LoVo (cell line): ENCODE measurements at places on chromosomes 12 and 14.
A peak's percentile ranks its signal among the peaks of the same experiment; 100 is the strongest.

GRCh38 chr14:65184032-65184764, 81.9 kb upstream of the MAX start:
- no peak for DNase-seq

- DNase-seq, result no peak
These were observed 42.9 kb upstream of the EEA1 start for GRCh38 chr12:92971859-92972524.

DNA sequence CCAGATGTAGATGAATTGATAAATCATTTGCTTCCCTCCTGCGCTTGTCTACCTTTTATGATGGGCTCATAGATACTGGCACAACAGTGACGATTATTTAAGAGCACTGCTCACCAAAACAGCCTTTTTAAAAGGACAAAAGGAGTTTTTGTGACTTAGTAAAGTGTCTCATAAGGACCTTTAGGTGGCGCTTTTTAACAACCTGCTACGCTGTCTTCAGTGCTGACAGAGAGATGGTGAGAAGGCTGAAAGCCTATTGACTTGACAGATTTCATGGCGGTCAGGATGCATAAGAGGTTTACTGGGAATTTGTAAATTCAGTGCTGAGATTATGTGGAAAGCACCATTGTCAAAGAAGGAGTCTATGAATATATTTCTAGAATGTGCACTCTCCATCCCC, 87.6 kb downstream of the SLC15A5 start:
- DNase-seq, result no peak

- no peak for DNase-seq
These were observed 770.0 kb downstream of the FLRT2 start for GRCh38 chr14:86299994-86300393.

DNA sequence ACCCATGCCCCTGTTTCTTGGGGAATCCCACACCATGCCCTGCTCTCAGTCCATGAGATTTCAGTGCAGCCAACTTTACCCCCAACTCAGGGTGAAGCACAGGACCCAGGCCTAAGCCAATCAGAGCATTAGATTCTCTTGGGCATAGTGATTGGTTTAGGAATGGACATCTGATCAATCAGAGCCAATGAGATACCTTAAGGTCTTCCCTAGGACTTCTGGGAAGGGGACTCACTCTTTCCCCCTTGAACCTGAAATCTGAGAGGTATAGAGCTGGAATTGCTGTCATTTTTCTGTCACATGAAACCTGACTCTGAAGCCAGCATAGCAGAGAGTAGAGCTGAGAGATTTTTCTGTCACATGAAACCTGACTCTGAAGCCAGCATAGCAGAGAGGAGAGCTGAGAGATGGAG, 127.1 kb downstream of the ZFP36L1 start:
- DNase-seq, result no peak

GRCh38 chr14:39763402-39763890, 331.2 kb upstream of the FBXO33 start:
- no peak for DNase-seq

GRCh38 chr12:89101440-89101839, 250.9 kb downstream of the DUSP6 start:
- DNase-seq, result no peak

DNA sequence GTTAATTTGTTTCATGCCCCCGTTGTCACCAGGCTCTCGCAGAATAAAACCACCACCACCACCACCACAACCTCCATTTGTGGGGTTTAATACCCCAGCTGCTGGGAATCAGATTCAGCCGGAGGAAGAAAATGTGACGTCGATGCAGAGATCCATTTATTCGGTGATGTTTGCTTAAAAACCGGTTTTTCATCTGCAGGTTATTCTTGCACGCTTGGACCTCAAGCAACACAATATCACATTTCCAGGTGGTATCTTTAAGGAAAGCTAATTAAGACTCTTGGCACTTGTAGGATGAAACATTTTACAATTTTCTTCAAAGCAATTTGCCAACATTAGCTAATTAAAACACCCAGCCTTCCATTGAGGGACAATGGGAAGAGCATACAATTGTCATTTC, 39.8 kb downstream of the SPRING1 start:
- DNase-seq, result no peak

GRCh38 chr12:49037111-49037946, 18.8 kb upstream of the PRKAG1 start:
- DNase-seq, result no peak

DNA sequence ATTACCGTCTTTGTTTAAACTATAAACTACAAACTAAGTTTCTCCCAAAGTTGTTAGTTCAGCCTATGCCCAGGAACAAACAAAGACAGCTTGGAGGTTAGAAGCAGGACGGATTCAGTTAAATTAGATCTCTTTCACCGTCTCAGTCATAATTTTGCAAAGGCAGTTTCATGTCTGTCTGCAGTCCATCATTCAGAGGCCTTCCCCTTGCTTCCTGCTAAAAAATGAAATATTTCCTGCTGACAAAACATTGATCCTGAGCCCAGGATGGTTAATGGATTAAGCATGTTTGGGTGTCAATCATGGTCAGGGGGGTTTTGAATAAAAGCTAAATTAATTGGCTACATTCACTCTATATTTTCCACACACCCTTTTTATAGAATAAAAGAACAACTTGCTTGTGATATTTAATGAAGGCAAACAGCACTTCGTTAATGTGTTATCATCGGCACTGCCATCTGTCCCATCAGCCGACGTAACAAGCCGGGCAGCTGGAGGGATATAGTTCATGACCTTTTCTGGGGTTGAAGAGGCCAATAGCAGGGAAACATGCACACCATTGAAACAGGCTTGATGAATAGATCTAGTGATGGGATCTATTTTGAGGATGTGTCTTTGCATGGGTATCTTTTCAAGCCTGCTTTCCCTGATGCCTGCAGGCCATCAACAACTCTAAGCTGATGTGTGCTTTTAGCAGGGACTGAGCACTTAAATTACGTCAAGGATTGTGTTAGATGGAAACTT, 521.3 kb upstream of the TMEM132C start:
- no peak for DNase-seq

GRCh38 chr12:28933864-28934527, 215.1 kb upstream of the FAR2 start:
- no peak for DNase-seq

DNA sequence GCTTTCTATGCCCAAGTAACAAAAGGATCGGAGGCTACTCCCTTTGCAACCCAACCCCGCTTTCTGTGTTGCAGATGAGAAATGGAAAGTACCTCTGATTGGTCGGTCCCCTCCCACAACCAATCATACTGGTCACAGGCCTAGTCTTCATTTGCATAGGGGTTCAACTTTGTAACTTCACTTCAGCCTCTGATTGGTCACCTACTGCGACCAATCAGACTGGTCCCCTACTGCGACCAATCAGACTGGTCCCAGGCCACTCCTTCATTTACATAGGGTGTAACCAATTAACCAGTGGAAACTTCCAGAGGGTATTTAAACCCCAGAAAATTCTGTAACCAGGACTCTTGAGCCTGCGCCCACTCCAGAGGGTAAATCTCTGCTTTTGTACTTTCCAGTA, 906.4 kb upstream of the TMEM132C start:
- no peak for DNase-seq

DNA sequence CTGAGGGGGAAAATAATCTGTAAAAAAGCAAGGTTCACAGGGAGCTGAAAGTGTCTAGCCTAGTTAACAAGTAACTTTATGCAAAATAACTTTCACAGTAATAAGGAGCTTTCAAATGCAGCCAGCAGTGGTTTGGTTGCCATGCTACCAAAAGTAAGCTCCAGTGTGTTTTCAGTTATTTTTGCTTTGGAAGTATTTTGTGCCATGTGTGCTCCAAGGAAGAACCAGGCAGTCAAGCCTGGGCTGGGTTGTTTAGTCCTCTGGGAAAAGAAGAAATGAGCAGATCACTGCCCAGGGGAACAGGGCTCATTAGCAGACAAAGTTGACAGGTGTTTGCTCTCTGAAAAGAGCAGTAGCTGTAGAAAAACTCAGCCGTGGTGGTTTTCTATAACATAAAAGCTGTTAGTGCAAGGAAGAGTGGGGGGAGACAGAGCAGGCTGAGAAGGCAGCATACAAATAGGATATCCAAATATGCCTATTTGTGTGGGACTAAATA, 92.8 kb upstream of the TMTC2 start:
- no peak for DNase-seq

GRCh38 chr14:90294872-90295271, 36.9 kb downstream of the NRDE2 start:
- DNase-seq, result no peak

DNA sequence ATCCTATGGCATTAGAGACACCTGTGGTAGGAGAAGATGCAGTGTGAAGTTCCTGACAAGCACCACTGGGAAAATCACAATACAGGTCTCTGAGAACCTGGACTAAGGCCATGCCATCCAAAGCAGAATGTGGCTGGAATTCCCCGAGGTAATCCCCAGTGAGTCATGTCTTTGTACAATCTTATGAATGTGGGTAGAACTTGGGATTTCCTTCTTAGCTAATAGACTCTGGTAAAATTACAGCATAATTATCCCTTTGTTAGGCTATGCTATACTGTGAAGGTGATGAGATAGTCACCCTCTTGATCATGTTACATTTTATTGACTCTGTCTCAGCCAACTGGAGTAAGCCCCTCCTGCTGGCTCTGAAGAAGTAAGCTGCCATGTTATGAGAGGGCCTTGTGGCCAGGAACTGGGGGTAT, 224.3 kb upstream of the DCN start:
- DNase-seq, result peak; percentile 70

DNA sequence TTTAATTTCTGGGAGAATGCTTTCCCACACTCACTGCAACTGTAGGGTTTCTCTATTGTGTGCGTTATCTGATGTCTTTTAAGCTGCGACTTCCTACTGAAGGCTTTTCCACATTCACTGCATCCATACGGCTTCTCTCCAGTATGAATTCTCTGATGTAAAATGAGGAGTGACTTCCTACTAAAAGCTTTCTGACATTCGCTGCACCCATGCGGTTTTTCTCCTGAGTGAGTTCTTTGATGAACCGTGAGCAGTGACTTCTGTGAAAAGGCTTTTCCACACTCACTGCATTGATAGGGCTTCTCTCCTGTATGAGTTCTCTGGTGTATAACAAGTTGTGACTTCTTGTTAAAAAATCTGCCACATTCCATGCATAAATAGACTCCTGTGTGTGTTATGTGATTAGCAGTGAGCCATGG, 29.7 kb downstream of the ZNF605 start:
- no peak for DNase-seq

- no peak for DNase-seq
These were observed 130.1 kb upstream of the HIF1A start for GRCh38 chr14:61565181-61565580.

DNA sequence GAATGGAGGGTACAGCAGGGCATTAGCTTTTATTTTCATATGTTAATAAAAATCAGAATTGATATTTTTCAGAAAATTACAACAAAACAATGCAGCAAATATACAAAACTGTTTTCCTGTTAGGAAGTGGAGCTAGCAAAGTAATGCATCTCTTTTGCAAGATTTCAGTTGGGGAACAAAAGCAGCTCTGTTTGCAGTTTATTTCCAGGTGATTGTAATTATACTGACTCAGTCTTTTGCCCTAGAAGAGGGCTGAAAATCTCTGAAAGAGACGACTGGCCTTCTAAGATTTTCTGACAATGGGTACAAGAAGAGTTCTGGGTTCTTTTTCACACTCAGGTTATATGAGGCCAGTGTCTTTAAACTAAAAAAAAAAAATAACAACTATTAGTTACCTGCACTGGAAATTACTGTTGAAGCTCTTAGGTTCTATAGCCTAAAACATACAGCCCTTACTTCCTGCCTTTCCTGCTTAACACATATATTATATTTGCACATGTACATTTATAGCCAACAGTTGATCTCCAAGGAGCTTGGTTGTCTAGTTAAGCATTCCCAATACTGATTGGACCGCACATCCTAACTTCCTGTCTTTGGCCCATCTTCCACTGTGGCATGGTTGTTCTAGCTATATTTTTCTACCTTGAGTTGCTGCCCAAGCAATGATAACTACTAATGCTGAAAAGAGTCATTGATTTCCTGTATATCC, 199.1 kb upstream of the KRR1 start:
- no peak for DNase-seq

DNA sequence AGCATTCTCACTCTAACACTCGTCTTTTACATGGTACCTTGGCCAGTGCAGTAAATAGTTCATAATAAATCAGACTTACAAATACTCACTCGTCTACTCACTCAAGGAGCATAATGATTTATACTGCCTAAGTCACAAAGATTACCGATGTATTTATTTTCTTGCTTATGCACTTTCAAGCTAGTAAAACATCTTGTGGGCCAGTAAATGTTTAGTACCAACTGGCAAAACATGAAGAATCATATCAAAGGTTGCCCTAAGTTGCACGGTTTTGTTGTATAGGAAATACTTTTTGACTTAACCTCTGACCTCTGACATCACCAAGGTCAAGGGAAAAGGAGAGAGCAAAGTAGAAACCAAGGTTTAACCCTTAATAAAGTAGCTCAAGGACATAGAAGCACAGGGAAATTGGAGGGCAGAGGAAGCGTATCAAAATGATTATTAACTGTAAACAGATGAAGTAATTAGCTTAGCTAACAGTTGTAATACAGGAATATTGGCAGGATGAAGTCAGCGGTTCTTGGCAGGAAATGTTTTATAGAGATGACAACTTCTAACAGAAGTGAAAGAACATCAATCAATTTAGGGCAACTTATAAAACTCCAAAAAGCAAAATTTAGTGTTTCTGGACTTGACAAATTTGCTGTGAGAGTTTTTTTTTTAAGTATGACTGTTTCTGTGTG, 131.9 kb downstream of the HMGA2 start:
- no peak for DNase-seq

DNA sequence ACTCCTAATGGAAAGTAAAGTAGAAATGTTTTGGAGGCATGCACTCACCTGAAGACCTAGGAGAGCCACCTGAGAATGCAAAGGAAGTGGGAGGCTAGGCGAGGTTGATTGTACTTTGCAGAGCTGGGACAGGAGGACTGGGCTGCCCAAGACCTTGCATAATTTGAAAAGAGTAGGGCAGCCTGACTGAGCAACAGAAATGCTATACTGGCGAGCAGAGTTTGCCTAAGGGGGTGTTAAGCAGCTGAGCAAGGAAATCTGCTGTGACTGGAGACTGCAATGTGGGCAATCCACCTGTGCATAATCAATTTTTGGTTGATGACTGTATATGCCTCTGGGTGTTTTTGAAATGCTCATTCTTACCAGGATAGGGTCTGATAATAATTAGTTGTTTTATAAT, 834.1 kb downstream of the TRHDE start:
- DNase-seq, result no peak

DNA sequence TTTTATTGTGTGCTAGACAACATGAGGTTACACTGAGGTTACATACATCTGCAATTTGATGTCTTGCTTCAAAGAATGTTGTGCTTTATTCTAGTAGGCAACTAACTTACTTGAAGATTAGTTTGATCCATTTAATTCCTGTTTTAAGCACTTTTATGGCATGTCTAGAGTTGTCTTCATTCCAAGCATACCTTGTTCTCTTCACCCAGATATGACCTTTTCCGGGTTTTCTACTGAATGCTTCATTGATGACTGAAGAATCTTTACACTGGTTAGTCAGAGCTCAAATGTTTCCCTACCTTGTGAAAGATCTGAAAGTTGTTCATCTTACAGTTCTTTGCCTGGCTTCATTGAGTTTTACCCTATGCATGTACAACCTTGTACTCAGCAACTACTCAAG, 274.0 kb upstream of the KITLG start:
- DNase-seq, result peak; percentile 69
